ENCODE measurements at places on chromosomes 13 and 19.

GRCh38 chr13:49098771-49099512 is 121.2 kb upstream of the MLNR start:
- DNase-seq = no peak

DNA sequence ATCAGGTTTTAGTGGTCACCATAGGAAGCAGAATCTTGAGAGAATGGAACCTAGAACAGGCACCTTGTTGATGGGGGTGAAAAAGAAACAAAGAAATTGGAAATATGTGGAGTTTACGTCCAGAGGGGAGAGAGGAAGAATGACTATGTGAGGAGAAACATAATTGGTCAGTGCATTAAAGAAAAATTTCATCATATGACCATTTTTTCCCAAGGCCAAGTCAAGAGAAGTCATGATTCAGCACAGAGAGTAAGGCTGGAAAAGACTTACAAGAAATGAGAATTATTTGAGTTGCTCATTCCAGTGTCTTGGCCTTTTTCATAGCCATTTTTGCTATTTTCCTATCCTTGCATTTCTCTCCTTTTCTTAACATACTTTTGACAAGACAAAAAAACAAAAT is 421.7 kb downstream of the EFNB2 start:
- DNase-seq = no peak

- DNase-seq = no peak
Observed at GRCh38 chr13:32414580-32414979, 13.3 kb downstream of the N4BP2L1 start.

DNA sequence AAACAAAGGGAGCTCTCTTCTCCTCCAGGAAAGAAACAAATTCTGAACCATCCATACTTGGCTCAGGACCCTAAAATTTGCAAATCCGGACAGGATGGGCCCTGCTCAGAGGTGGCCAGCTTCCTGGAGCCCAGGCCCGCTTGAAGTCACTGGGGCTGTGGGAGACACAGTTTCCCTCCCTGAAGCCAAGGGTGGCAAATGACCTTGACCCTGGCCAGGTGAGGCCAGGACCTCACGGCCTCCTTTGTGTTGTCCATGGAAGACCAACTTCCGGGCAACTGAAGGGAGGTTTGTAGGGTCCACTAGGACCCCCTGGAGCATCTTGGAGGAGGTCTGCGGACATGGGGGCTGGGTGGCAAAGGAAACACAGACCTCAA is 5.5 kb downstream of the NANOS3 start:
- DNase-seq = no peak

Data from LoVo (cell line).